ENCODE measurements at places on chromosomes 6 and 20.

GRCh38 chr6:136526196-136526930 lies 23.9 kb downstream of the MAP7 start:
- DNase-seq: no peak

DNA sequence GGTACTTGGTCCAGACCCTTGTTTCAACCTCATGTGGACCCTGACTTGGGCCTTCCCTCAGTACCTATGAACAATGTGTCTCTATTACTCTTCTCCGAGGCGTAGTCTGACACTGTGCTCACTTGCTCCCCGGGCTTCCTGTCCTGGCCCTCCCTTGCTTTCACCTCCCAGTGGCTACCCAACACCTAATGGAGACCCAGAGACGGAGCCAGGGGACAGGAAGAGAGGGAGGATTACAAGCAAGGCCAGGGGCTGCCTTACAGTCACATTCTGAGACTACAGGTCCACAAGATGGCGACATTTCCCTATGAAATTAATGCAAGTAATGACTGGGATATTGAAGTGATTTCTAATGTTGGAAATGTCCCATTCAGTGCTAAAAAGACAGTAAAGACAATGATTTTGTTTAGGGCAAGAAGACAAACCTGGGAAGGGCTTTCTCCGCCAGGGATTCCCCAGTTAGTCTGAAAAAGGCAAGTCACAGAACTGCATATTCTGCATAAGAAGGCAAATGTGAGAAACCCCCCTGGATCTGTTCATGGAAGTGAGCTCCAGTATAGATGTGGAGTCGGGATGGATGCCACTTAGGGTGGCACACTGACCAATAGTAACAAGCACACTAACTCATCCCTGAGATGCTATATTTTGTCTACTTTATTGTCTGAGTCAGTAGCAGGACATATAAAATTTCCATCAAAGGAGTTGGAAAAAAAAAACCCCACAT lies 44.0 kb upstream of the ZBTB24 start:
- DNase-seq: peak; percentile 71

DNA sequence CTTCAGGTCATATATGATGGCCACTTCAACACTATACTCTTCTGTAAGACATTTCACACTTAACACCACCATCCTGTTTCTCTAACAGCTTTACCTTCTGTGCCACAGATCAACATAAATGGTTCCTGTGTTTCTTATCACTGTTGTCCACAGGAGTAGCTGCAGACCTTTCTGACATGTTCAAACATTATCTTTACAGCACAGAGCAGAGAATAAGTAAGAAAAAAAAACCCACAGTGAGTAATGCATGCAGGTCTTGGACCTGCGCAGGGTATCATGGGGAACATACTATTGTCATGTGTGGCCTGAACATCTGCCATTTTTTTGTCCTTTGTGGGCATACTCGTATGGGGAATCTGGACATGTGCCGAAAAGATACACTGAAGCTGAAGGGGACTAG lies 161.9 kb downstream of the KIF16B start:
- no peak for DNase-seq

DNA sequence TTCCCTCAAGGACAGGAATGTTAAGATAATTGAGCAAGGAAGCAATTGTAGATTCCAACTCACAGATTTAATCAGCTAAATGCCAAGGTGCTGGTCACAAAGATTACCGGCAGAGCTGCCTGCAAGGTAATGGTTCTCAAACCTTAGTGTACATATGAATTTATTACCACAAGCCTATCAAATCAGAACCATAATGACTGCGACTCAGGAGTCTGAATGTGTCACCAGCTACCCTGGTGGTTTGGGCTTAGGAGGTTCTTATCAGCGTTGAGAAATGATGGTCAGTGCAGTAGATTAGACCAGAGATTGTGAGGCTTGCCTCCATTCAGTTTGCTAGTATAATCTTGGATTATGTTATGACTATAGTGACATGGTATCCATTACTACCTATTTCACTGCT lies 78.9 kb downstream of the MTFR2 start:
- no peak for DNase-seq

DNA sequence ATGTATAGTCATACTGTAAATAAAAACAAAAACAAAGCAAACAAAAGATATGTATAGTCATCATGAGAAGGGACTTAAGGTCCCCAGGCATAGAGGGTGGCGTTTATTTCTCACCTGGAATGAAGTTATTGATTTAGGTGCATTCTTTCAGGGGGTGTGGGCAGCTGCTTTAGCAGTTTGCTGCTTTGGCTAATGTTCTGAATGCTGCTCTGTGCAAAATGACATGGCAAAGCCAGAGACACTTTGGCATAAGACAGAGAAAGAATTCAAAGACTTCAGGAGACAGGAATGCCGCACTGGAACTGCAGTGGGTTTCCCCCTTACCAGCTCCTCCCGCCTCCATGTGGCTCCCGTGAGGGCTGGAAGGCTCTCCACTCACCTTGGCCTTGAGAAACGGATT lies 36.4 kb upstream of the NELFCD start:
- DNase-seq: no peak

DNA sequence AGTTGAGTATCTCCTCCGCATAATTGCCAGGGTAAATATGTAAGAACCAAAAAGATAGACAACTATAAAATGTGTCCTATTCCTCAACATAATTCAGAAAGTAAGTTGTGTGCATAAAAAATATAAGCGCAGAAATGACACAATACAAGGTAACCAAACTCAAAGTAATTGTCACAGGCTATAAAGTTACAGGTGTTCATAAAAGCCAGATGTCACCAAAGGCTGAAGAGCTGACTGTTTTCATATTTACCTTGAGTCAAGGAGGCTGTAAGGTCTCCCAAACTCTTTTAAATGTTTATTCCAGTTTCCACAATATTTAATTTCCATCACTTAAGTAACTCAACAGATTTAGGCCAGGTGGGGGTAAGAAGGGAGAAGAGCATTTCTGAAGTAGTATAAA lies 192.2 kb upstream of the MARCKS start:
- no peak for DNase-seq

- no peak for DNase-seq
Measured at GRCh38 chr6:79821859-79822258, 125.5 kb downstream of the ELOVL4 start.

- DNase-seq: no peak
Measured at GRCh38 chr20:21262812-21263211, 40.3 kb upstream of the XRN2 start.

DNA sequence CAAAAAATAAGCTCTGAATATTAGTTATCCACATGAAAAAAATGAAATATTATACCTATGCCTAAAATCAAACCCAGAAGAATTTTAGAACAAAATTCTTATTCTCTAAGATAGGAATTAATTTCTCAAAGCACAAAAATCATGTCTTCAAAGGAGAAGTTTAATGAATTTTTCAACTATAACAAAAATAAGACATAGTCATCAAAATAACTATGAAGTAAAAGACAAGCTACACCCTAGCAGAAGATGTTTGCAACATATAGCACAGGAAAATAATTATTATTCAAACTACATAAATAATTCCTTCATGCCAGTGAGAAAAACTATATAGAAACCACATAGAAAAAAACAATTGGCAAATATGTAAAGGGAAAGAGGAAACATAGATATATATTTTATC lies 1203.6 kb upstream of the GJE1 start:
- no peak for DNase-seq

- no peak for DNase-seq
Measured at GRCh38 chr20:57470212-57470522, 54.8 kb downstream of the CTCFL start.

DNA sequence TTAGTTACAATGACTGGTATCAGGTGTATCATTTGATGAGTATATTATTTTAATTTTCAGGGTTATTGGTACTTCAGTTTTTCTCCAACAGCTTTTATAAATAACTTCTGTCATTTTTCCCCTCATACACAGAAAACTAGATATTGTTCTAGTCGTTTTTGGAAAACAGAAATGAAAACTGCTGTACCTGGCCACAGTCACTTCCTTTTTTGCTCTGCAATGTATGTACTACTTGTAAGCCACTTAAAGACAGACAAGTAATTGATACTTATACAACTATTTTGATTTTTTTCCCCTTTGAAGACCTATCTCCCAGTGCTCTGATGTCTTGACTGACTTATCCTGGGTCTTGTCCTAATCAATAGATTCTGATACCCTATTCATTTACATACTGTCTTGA lies 218.6 kb upstream of the RUNX2 start:
- no peak for DNase-seq

- DNase-seq: no peak
Measured at GRCh38 chr6:3753228-3753835, 1.8 kb upstream of the PXDC1 start.

- DNase-seq: no peak
Measured at GRCh38 chr6:40371621-40372020, 215.5 kb downstream of the LRFN2 start.

DNA sequence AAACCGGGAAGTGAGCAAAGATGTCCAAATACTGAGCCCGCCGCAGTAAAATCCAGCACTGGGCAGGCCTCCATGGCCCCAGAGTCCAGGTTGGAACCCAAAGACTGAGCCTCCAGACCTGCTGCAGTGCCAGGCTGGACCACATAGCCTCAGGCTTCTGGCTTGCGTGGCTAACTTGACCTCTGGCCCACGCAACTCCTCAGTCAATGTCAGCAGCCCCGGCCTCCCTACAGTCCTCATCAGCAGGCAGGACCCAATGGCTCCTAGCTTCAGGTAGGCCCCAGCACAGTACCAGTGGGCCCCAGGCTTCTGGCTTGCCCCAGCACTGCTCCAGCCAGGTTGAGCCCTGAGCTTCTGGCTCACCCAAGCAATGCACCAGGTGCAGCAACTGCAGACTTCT lies 245.1 kb upstream of the AFDN start:
- DNase-seq: no peak

DNA sequence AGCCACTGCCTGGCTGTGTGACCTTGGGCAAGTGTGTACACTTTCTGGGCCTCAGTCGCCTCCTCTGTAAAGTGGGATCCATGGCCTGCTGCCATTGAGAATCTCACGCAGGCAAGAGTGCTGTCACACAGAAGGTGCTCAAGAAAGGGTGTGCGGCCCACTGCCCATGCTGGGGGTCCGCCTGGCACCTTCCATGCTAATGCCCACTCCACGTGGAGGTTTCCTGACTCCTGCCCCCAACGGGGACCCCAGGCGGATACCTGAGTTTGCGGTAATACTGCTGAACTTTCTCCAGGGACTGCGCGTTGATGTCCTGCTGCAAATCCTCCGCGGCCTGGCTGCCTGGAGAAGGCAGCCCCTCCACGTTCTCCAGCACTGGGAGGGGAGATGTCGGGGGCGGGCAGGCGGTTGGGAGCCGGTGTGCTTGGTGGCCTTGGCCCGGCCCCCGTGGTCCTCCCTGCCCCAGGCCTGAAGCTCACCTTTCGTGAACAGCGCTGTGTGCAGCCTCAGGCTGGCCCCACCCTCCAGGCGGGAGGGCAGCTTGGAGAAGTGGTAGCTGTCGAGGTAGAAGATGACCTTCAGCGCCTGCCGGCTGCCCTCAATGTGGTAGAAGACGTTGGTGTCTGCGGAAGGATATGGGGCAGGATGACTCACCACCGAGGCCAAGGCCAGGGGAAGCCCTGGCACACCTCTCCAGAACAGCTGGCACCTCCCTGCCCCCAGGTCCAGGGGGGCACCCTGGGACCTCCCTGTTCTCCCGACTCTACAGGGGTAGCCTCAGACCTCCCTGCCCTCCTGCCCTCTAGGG lies 195.6 kb downstream of the PREX1 start:
- no peak for DNase-seq

- DNase-seq: no peak
Measured at GRCh38 chr20:58618351-58619076, 32.6 kb upstream of the STX16 start.

GRCh38 chr6:130111031-130111430 lies 92.7 kb downstream of the L3MBTL3 start:
- no peak for DNase-seq

DNA sequence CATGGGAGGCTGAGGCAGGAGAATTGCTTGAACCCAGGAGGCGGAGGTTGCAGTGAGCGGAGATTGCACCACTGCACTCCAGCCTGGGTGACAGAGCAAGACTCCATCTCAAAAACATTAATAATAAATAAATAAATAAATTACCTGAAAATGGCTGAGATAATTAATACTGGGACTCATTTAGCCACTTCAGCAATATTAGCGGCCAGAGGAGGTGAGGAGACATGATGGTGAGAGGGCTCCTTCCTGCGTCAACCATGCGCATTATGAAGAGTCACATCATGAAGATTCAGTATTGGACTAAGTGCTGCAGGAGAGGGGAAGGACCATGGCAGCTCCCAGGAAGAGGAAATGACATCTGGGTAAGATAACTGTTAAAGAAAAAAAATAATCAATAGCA lies 2.9 kb upstream of the PYGB start:
- DNase-seq: no peak

DNA sequence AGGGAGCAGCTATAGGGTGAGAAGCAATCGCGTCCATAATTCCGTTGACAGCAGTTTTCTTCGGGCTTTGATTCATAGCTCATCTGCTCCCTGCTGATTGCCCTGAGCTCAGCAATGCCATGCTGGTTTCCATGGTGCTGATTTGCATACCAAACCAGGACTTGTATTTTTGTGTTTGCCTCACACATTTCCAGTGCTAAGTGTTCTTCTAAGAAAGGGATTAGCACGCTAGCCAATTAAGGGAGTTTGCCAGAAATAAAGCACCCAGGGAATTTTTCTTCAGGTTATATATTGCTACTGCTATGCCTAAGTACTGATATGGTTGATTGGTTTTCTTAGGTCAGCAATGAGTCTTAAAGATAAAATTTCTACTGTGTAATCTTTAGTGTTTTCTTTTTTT lies 177.6 kb downstream of the PLCB1 start:
- DNase-seq: no peak

DNA sequence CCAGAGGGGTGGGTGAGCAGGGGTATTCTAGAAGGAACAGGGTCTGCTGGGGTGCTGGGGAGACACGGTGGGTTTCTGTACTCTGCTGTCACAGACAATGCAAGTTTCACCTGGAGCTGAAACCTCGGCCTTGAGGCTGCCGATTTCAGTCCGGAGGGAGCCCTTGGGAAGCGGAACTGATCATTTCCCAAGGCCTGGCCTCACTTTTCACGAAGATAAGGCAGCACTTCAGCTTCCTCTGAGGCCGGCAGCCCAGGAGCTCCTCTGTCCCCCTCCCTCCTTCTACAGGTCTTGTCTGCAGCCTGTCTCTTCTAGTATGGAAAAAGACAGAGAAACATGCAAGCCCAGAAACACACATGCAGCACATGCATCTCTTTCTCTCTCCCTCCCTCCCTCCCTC lies 242.1 kb downstream of the CDC5L start:
- DNase-seq: no peak

Data from iPS DF 6.9 (cell line).